SHP77 (cell line): ENCODE measurements at places on chromosomes 11 and 22.

DNA sequence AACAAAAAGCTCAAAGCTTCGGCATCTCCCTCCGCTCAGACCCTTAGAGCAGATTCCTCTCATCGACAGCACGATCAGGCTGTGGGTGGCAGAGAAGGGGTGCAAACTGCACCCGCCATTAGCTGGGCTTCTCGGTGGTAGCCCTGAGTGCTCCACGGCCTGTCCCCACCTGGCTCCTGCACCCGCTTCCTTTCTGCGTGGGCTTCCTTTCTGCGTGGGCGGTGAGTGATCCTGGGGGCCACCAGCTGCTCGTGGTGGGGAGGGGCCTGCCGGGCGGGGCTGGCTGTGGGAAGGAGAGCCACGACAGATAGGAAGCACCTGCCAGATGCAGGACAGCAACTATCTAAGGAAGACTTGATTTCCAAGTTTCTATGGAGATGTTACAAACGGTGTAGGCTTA, 55.0 kb downstream of the BRD1 start:
- no peak for DNase-seq

GRCh38 chr22:29795663-29796062, 28.5 kb downstream of the UQCR10 start:
- no peak for DNase-seq

GRCh38 chr22:46576556-46577367, 39.3 kb upstream of the CELSR1 start:
- peak; percentile 65 for DNase-seq

GRCh38 chr11:134481933-134482527, 70.0 kb upstream of the B3GAT1 start:
- no peak for DNase-seq

- DNase-seq, result no peak
Observed at GRCh38 chr11:93942176-93942575, 79.0 kb upstream of the HEPHL1 start.

GRCh38 chr11:69670158-69670845, 4.9 kb downstream of the LTO1 start:
- DNase-seq, result peak; percentile 85

GRCh38 chr11:120424185-120424969, 87.2 kb upstream of the GRIK4 start:
- DNase-seq, result no peak

- DNase-seq, result no peak
Observed at GRCh38 chr11:60240662-60241061, 2.3 kb downstream of the MS4A4E start.
